GM10248 (cell line): ENCODE measurements at places on chromosomes 7 and 10.

GRCh38 chr10:61130366-61130765, 186.4 kb upstream of the RHOBTB1 start:
- no peak for DNase-seq

DNA sequence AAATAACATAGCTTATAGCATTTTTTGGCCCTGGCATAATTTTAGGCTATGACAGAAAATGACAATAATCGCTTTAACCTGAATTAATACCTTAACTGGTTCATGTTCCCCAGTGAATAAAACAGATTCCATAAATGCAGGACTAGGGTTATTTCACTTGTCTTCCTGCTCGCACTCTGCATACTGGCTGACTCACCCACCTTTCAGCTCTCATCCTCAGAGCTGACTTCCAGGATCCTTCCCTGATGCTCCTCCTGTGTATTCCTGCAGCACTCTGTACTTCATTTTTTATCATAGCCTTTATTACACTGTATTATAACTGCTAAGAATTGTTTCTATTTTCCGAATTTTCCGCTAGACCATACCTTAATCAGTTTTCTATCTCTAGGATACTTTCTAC, 123.7 kb downstream of the AVL9 start:
- no peak for DNase-seq

- no peak for DNase-seq
Observed at GRCh38 chr10:5890452-5890915, 441 bp downstream of the FBH1 start.

DNA sequence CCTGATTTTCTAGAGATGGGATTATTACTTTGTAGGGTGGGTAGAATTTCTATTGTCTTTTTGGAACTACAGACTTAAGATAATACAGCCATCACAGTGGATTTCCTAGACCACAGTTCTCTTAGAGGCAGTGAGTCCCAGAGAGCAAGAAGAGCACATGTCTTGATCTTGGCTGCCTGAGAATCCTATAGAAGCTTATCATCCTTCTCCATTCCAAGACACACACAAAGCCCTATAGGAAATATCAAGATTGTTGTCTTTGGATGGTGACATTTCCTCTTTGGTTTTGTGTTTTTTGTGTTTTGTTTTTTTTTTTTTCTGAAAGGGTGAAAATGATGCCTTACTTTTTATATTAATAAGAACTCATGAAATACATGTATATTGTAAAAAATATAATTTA, 143.1 kb downstream of the AHR start:
- DNase-seq = no peak

- DNase-seq = no peak
Observed at GRCh38 chr7:48813472-48813871, 110.9 kb upstream of the CDC14C start.

- DNase-seq = no peak
Observed at GRCh38 chr7:94510582-94511496, 1.2 kb downstream of the CASD1 start.

DNA sequence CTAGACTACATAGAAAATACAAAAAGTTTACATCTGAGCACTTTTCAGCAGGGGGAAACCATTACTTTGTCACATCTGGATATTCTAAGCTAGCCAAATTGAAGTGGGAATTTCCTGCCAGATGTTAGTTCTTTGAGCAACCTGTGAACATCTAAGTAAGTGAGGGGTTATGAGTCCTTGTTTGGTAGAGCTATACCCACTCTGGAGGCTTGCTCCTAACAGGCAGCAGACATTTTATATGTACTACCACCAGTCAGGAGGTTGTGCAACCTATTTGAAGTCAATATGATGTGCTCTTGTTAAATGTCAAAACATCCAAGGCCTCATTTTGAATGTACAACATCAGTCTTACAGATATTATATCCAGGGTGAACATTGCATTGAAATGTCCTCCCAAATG, 143.3 kb upstream of the KAT6B start:
- no peak for DNase-seq

DNA sequence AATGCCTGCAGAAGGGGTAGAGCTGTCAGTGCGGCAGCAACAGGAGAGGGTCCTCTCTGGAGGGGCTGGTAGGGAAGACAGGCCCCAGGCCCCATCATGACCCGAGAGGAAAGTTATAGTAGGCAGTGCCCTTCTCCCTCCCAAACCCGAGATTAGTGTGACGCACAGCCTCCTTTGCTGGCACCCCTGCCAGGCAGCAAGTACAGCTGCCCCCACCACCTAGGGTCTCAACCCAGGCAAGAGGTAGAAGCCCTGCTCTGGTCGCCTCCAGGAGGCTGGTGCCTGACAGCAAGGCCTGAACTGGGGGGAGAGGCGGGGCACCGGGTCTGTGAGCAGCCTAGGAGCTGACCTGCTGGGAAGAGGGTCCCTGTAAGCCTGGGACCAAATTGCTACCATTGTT, 15.5 kb downstream of the LOXL4 start:
- DNase-seq = no peak

DNA sequence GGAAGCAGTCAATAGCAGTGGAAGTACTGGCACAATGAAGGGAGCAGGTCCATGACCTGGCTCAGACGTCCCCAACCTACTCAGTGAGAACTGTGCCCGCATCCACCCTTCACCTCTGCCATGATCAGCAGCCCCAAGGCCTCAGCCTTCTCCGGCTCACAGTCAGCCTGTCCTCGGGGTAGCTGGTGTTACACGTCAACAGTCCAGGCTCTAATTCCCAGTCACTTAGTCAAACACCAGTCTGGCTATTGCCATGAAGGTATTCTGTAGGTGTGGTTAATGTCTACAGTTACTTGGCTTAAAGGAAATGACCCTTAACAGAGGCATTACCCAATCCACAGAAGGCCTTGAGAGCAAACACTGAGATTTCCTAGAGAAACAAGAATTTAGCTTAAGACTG, 49.1 kb downstream of the GRB10 start:
- DNase-seq = no peak
